ENCODE measurements at places on chromosomes 6 and 20.

- DNase-seq, result no peak
Observed at GRCh38 chr6:163180874-163181541, 233.5 kb upstream of the QKI start.

DNA sequence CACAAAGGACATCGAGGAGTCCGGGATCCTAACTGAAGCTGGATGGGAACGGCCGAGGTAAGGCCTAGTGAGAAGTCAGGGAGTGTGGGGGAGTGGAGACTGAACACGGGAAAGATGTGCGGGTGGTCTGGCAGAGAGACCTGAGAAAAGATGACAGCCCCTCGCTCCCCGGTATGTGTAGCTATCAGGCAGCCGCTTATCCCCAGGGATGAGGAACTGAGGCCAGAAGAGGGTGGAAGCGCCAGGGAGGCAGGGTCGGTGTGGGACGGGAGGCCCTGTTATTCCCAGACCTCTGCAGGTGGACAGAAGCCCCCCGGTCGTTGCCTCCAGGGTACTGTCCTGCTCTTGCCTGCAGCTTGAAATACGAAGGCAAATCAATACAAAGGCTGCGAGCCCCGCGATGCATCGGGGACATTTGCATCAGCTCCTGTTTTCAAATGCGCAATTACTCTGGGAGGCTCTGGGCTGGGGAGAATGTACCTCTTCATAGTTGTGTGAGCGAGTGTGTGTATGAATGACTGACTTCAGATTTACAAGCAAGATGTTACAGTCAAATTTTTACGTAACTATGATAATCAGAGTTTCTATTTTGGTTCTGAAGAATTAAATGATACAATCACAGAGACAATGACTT, 221.3 kb downstream of the QKI start:
- DNase-seq, result no peak

- no peak for DNase-seq
Observed at GRCh38 chr6:83057705-83058321, 7.8 kb downstream of the UBE3D start.

GRCh38 chr20:4047614-4048013, 32.3 kb upstream of the RNF24 start:
- DNase-seq, result no peak

GRCh38 chr6:16316741-16317251, 78.4 kb downstream of the GMPR start:
- no peak for DNase-seq

DNA sequence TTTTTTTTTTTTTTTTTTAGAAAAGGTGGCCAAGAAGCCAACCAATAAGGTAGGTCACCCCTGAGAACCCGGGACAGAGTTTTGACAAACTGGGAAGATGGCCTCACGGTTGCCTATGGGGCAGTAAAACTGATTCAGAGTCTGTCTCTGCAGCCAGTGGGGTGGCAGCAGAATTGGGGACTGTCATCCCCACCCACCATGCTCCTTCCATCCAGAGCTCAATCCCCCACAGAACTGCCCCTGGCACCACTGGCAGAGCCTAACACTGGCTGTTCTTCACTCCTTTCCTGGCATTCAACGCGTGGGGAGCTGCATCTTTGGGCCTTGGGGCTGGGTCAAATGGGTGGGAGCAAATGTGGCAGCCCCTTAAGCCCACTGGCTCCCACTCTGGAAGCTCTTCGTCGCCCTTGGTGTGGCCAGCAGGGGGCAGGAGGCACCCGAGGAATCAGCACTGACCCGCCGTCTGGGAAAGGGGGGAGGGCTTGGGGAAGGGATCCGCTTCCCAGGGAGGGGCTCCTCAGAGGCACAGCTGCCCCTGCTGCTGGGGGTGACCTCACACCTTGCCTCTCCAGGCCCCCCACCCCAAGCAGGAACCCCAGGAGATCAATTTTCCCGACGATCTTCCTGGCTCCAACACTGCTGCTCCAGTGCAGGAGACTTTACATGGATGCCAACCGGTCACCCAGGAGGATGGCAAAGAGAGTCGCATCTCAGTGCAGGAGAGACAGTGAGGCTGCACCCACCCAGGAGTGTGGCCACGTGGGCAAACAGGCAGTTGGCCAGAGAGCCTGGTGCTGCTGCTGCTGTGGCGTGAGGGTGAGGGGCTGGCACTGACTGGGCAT, 10.4 kb downstream of the CD40 start:
- no peak for DNase-seq

GRCh38 chr20:34825530-34826362, at the start of gene NCOA6:
TSS of gene NCOA6 (minus strand) at chr20:34825651. CDS start at chr20:34782355, 43,296 bp downstream.
- peak; percentile 66 for DNase-seq

DNA sequence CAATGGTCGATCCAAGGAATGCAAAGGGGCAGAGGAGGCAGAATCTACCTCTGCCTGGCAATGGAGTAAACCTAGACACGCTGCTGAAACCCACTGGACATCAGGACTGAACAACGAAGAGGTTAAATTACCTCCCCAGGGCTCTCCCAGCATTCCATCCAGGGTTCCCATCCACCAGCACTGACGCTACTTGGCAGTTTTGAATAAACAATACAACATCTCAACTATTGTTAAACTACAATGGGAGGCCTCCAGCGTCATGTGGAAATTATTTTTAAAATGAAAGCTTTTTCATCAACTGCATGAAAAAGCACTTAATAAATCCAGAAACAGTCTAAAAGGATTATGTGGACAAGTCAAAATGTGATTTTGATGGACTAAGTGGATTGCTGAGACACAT, 96.8 kb upstream of the NHSL1 start:
- DNase-seq, result no peak

- DNase-seq, result no peak
Observed at GRCh38 chr20:33826270-33826897, 15.2 kb downstream of the CHMP4B start.

DNA sequence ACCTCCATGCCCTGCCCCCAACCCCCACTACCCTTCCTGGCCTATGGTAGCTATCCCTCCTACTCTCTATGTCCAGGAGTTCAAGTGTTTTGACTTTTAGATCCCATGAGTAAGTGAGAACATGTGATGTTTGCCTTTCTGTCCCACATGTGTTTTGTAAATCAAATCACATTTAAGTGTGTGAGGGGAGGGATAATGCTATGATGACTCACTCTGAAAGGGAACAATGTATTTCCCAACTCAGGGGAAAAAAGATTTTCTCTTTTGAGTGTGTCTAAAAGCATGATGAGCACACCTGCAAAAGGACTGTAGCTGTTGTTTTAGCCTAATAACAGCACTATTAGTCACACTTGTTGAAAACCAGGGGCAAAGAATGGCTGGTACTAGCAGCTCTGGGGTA, 193.7 kb downstream of the GJA10 start:
- no peak for DNase-seq

- no peak for DNase-seq
Observed at GRCh38 chr20:24450624-24451376, 18.6 kb upstream of the SYNDIG1 start.

- DNase-seq, result no peak
Observed at GRCh38 chr20:3733119-3733995, 872 bp downstream of the HSPA12B start.

GRCh38 chr6:69423785-69424184, 373.0 kb downstream of the LMBRD1 start:
- DNase-seq, result no peak

- DNase-seq, result no peak
Observed at GRCh38 chr6:167726043-167726621, 100.6 kb upstream of the AFDN start.

All from activated naive CD4-positive, alpha-beta T cell (primary cell).